Brain microvascular endothelial cell (primary cell): ENCODE measurements at places on chromosomes 4 and X.

- DNase-seq, result no peak
Observed at GRCh38 chr4:121448231-121448630, 67.4 kb upstream of the QRFPR start.

DNA sequence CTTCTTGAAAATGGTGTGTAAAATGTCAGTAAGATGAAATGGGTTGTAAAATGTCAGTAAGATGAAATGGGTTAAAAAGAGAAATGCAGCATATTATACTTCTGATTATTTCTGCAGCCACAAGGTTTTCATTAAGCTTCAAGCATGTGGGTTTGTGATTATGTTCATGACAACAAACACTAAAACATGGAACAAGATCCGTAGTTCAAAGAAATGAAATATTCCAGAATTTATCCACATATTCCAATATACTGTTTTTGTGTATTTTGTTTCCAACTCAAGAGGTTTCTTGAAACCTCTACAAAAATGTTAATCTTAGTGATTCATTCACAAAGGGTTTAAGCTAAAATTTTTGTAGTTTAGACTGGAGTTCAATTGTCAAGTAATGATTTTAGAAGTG, 84.0 kb downstream of the ADAMTS3 start:
- no peak for DNase-seq

DNA sequence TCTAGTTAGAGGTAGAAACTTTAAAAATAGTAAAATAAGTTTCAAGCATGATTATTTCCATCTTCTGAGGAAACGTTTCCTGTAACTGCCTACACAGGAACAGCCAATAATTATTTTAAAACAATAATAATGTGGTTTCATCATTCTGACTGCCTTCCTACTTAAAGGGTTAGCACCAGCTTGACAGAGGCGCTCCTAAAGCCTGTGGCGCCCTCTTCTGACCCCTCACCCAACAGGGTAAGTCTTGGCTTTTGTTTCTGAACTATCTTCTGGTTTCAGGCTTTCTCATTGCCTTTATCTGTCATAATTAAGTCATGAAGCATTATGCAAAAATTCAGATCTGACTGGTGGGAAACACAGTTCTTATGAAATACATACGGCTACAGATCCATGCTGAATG, 96.7 kb downstream of the ITM2A start:
- DNase-seq, result no peak

DNA sequence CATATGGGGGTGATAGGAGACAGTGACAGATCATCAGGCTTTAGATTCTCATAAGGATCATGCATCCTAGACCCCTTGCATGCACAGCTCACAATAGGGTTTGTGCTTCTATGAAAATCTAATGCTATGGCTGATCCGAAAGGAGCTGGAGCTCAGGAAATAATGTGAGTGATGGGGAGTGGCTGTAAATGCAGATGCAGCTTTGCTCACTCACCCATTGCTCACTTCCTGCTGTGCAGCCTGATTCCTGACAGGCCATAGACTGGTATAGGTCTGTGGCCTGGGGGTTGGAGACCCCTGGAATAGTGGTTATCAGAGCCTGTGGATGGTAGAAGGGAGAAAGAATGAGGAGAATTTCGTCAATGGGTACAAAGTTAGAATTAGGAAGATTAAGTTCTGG, 2751.1 kb downstream of the ARAP2 start:
- no peak for DNase-seq

GRCh38 chr4:151436093-151436518, 27.1 kb downstream of the FHIP1A start:
- DNase-seq, result peak; percentile 9

DNA sequence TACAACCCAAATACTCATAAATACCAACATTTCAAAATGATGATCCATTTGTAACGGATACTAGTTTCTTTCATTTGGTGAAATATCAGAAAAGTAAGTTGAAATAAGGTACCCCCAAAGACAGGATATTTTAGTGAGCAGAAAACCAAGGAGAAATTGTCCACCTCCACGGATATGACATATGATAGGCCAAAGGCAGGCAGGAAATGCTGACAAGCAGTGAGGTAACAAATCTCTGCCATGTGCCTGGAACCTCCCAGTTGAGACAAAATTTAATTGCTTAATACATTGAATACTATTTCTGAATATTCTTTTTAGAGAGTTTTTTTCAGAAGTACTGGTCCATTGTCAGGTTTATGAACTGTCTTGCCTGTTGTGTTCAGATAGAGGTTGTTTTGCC, 118.8 kb downstream of the GATB start:
- no peak for DNase-seq

- no peak for DNase-seq
Observed at GRCh38 chr4:132123870-132124623, 1025.0 kb upstream of the PCDH10 start.

DNA sequence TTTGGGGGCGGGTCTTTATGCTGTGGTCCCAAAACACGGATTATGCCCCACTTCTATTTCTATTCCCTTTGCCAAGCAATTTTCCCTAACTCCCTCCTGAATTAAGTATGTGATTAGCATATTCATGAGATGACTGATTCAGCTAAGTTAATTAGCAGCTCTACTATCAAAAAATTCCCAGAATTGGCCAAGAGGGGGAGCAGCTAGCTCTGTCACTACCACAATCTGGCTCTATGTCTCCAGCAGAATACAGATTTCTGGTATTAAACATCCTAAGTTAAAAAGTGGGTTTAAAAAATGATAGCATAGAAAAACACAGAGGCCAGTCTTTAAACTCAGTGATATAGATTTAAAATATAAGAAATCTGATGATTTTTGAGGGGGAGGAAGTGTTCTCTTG, 80.3 kb downstream of the GPC4 start:
- peak; percentile 5 for DNase-seq

GRCh38 chrX:25020391-25020904, 4.7 kb upstream of the ARX start:
- no peak for DNase-seq

GRCh38 chr4:52576961-52577623, 82.0 kb downstream of the USP46 start:
- DNase-seq, result peak; percentile 53

- DNase-seq, result no peak
Observed at GRCh38 chrX:108312011-108312410, 126.2 kb downstream of the COL4A6 start.

DNA sequence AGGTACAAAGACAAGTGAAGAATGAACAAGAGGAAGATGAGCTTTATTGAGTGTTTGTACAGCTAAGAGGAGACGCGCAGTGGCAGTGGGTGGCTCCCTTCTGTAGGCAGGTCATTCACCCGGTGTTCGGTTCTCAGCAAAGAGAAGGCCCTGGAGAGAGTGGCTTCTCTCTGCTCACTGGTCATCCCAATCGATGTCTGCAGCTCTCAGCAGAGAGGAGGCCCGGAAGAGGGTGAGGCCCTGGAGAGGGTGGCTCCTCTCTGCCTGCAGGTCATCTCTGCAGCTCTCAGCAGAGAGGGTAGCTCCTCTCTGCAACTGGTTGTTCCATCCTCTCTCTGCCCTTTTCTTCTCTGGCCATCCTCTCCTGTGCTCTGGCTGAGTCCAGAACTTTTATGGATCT, 126.5 kb downstream of the UGT8 start:
- DNase-seq, result no peak

DNA sequence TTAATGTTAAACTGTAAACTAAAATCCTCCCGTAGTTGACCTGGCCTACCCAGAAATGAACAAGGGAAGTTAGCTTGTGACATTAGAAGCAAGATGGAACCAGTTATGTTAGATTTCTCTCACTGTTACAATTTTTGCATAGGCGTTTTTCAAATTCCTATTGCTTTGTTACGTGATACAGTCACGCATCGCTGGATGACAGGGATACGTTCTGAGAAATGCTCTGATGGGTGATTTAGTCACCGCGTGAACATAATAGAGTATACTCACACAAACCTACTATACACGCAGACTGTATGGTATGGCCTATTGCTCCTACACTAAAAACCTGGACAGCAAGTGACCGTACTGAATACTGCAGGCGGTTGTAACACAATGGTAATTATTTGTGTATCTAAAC, 46.7 kb upstream of the PUDP start:
- no peak for DNase-seq

GRCh38 chrX:14356401-14356800, 172.9 kb upstream of the GLRA2 start:
- DNase-seq, result peak; percentile 61

DNA sequence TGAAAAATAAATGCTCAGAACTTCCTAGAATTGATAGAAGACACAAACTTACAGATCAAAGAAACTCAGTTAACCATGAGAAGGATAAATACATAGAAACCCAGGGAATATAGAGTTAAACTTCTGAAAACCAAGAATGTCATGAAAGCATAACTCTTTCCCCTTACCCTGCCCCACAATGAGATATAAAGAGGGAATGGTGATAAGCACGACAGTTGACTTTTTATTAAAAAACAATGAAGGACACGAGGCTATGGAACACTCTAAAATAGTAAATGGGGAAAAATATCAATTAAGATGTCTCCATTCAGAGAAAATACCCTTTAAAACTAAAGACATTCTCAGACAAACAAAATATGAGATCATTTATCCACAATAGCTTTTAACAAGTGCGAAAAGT, 154.7 kb downstream of the ANTXR2 start:
- DNase-seq, result no peak

DNA sequence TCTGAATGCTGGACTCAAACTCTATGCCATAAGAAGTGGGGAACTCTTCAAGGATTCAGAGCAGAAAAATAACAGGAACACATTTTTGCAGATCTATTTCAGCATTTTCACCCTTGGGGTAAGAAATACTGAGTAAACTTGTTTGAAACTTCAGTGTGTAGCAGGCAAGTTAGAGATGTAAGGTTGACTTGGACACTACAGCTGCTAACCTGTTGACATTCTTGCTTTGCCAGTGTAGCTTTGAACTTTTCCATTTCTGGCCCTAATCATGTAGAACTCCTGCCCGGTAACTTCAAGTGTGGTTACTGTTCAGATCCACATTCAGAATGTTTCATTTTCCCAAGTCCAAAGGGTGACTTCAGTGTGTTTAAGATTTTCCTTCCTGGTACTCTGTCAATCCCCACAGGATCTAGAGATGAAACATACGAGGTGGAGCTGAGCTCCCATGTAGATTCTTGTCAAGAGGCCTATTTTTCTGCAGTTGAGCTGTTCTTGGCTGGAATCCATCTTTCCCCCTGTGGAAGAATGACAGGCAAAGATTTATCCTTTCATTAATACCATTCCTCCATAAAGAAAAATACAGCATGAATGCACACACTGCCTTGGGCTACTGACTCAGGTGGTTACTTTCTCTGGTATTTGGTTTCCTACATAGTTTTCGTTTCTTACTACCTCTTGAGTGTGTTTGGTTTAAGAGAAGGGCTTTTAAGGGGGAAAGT, 34.1 kb downstream of the FHDC1 start:
- DNase-seq, result no peak

DNA sequence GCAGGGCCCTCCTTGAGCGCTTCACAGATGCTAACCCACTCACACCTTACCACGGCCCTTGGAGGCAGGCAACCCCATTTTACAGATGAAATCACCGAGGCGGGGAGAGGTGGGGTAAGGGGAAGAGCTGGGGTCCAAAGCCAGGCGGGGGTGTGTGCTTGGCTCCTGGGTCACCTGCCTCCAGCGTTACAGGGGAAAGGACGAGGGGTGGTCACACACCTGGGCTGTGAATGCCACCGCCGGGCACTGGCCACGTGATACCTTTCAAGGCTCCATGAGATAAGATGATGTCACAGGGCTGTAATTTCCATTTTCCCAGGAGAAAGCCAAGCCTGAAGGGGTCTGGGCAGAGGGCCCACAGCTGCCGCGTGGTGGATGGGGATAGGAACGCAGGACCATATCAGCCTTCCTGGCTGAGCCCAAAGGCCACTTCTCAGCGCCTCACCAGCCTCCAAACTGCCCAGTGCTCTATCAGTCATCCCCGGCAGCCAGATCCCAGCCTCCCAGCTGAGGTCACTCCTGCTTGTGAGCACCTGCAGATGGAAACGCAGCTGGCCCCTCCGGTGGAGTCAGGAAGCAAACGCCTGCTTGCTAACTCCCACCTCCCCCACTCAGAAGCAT, 62.4 kb upstream of the CRMP1 start:
- DNase-seq, result no peak

DNA sequence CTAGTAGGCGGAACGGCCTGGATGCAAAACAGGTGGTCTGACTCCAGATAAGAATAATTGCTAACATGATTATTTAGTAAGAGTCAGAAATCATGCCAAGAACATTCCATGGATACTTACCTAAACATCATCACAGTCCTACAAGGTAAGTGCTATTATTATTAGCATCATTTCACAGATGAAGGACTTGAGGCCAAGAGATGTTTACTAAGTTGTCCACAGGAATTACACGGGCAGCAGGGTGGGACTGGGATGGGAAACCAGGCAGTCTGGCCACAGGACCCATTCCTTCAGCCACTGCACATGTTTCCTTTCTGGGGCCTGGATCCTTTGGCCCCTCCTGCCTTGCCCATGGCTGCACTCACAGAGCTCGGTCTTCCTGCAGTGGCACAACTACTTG, 48.3 kb downstream of the ANAPC4 start:
- DNase-seq, result no peak

DNA sequence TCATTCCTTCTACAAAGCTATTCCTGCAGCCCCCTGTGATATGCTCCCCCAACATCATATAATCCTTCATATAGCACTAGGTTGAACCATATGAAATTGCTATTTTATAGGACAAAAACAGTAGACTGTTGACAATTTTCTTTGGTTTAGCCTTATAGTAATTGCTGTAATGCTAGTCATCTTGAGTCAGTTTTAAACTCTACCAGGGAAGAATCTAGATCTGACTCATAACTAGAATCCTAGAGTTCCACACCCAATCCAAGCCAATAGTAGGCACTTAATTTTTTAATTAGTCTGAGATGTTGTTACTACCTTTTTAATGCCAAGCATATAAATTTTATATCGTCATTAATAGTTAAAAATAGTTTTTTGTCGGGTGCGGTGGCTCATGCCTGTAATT, 136.8 kb downstream of the CHRNA9 start:
- no peak for DNase-seq

DNA sequence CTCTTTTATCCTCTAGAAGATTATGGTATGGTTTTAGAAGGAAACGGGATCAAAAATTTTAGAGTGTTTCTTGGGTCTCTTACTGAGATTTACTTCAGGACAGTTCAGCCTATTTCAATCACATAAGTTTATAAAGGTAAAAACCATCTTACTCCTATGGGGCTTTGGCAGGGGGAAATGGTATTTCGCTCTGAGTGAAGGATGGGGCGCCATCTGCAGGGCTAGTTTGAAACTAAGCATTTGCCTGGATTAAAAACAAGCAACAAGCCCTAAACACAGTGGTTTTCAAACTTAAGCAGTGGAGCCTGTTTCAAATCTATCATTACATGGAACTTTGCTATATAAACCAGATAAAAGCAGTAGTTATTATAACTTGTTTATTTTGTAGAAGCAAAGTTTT, 361.5 kb upstream of the FMR1 start:
- DNase-seq, result no peak
